ENCODE measurements at places on chromosomes 4 and X. TPM values are rescaled to one million over a fixed set of nuclear protein-coding genes. Genes with fewer than 3 reads are reported as not detected.
A peak's percentile ranks its signal among the peaks of the same experiment; 100 is the strongest.

CXCL10 gene
- total RNA-seq: not detected

BEX3 gene
- 392 TPM for total RNA-seq

GRCh38 chr4:181820553-181820952 lies 422.6 kb upstream of the TENM3 start:
- DNase-seq: no peak

DNA sequence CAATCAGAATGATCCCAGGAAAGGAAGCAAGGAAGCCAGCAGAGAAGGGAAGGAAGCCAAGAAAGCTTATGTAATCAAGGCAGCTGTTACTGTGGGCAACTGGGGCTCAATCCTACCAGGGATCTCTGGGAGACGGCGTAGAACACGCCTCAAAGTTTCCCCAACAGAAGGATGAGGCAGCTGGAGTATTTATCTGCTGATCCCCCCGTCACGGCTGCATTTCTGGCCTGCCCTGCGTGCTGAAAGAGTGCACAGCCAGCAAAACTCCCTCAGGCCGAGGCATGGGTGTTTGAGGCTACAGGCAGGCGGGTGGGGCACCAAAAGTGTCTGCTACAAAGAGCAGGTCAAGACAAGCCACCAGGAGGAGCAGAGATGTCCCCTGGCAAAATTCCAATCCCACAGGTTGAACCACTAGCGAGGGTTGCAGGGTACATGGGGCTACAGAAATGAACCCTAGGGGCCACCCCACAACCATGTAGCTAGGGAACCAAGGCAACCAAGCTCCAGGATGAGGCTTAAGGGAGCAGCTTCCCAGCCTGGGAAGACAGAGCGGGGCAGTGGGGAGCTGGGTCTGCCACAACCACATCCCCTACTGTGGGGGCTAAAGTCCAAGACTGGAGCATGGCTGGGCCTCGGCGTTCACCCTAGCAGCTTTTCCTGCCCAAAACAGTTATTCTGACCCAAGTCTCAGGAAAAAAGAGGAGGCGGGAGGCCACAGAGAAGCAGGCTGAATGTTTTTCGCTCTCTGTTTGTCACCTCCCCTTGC lies 113.4 kb downstream of the BCOR start:
- no peak for DNase-seq

- peak; percentile 85 for DNase-seq
Observed at GRCh38 chr4:137543198-137543597, 10.9 kb upstream of the PCDH18 start.

- no peak for DNase-seq
Observed at GRCh38 chr4:101101072-101101471, 246.3 kb downstream of the PPP3CA start.

DNA sequence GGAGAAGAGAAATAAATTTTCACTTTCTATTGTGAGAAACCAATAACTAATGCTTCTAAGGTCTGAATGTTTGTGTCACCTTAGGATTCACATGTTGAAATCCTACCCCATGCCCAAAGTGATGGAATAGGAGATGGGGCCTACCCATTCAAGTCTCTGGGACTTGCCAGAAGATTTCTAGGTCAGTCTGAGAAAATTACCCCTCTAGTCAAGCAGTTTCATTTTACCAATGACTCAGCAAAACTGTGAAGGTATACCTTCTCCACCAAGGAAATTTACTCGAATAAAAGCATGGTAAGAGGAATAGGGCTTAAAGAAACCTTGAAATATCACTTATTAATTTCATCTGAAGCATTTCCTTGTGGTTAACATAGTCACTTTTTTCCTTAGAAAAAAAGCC lies 23.5 kb upstream of the PAPSS1 start:
- no peak for DNase-seq

- no peak for DNase-seq
Observed at GRCh38 chr4:159242427-159242826, 139.5 kb downstream of the RAPGEF2 start.

GRCh38 chrX:15451913-15452312 lies 41.2 kb downstream of the PIR start:
- no peak for DNase-seq

DNA sequence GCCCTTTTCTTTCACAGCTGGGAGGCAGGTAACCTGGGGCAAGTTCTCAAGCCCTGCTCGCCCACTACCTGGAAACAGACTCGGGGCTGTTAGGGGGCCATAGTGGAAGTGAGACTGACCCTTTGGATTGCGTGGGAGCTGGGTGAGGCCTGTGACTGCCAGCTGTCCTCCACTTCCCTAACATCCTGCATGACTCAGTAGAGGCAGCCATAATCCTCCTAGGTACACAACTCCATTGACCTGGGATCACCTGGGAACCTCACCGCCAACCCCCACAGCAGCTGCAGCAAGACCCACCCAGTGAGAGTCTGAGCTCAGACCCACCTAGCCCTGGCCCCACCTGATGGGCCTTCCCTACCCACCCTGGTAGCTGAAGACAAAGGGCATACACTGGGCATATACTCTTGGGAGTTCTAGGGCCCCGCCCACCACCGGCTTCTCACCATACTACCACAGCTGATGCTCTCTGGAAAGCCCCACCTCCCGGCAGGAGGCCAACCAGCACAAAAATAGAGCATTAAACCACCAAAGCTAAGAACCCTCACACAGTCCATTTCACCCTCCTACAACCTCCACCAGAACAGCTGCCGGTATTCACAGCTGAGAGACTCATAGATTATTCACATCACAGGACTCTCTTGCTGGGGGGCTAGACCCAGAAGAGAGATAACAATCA lies 61.1 kb upstream of the DCTD start:
- no peak for DNase-seq

DNA sequence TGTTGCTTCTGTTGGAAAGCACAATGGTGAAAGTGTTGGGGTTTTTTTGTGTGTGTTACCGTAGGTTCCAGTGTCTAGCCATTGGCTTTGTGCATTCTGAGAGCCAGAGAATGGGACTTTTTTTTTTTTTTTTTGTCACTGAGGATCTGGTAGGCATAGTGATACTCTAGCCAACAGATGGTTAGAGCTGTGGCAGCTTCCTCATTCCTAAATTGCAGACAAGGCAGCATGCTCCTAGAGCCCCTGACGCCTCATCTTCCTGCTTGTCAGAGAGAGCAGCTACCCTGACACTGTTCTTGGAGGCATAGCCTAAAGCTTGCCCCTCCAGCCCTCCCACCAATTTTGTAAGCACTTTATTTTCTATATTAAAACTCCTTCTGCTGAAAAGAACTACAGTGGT lies 27.0 kb downstream of the ARHGEF9 start:
- no peak for DNase-seq

- no peak for DNase-seq
Observed at GRCh38 chr4:16202598-16202997, 23.7 kb downstream of the TAPT1 start.

DNA sequence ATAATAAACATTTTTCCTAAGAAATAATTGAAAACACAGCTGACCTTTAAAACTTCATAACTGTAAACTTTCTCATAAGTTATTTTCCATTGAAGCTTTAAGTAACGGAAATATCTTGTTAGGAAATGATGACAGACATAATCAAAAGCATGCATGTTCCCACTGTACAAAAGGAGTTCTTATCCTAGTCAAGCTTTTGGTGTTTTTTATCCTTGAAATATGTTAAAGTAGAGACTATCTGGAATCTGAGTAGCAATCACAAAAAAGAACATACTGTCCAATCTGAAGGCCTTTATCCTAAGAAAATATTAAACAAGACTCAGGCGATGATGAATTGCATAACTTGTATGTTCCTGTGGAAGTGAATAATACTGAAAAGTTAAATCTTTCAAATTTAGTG lies 14.4 kb downstream of the GEMIN8 start:
- no peak for DNase-seq

CLDN22 gene
- total RNA-seq: not detected
